ENCODE measurements at places on chromosomes 4 and X.
A peak's percentile ranks its signal among the peaks of the same experiment; 100 is the strongest.

DNA sequence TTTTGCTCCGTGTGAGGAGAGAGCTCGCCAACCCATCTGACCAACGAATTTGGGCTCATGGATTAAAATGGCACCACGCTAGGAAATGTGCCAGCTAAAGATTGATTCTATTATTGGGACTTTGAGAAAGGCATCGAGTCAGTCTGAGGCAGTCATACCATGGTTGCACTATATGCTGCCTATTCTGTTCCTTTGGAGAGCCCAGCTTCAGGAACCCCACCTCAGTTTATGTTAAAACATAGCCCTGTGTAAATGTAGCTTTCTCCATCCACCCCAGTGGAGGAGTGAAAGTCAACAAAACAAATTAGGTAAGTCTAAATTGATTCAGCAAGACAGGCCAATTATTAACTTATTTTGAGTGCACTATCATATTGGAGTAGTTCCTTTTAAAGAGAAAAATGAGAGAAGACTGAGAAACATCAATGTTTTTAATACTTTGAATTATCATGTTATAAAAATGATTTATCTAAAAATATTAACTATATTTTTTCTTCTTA is 24.5 kb upstream of the ADH7 start:
- DNase-seq = no peak

DNA sequence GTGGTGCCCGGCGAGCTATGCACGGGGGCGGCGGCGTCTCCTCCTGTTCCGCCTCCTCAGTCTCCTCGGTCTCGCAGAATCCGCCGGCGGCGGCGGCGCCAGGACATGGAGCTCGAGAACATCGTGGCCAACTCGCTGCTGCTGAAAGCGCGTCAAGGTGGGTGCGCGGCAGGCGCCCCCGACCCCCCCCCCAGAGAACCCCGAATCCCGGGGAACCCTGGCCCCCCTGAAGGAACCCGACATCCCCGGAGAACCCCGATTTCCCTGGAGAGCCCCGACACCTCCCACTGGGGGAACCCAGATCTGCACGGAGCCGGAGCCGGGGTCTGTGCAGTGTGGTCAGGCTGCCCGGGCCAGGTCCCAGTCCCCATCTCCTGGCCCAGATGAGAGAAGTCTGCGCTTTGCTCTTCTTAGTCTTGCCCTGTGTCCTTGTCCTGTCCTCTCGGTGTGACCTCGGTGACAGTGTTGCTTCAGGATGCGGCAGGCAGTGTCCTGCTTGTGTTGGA is 648 bp downstream of the GRK4 start:
- no peak for DNase-seq

GRCh38 chr4:26252349-26253025 is 68.3 kb upstream of the RBPJ start:
- no peak for DNase-seq

DNA sequence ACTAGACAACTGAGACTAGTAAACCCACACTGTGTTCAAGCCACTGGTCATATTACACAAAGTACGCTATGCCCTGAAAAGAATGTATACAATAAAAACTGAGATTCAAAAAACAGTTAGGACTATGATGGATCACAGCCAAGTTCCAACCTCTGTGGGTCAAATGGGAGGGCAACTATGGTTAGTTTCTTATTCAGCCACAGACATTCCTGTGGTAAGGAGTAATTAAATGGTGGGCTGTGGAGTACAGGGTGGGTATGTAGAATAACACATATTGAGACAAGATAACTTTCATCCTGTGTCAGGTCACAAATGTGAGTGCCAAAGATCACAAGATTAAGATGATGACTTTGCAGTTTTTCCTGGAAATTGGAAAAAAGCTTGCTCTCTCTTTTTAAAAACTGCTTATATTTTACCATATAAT is 167.2 kb downstream of the NPNT start:
- no peak for DNase-seq

DNA sequence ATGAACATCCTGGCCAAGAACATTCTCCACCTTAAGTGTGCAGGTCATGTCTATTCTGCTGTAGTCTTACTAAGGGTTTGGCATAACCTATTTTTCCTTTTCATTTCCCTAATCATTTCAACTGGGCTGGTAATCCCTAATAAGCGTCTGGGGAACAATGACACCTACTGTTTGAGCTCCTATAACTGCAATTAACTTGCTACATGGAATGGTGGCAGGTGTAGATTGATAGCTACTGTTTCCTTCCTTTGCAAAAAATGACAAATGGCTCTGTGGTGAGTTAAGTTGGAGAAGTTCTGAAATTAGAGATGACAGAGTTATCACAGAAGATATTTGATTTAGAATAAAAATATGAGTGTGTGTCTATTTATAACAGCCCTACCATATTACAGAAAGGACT is 104.5 kb upstream of the NAP1L5 start:
- peak; percentile 12 for DNase-seq

DNA sequence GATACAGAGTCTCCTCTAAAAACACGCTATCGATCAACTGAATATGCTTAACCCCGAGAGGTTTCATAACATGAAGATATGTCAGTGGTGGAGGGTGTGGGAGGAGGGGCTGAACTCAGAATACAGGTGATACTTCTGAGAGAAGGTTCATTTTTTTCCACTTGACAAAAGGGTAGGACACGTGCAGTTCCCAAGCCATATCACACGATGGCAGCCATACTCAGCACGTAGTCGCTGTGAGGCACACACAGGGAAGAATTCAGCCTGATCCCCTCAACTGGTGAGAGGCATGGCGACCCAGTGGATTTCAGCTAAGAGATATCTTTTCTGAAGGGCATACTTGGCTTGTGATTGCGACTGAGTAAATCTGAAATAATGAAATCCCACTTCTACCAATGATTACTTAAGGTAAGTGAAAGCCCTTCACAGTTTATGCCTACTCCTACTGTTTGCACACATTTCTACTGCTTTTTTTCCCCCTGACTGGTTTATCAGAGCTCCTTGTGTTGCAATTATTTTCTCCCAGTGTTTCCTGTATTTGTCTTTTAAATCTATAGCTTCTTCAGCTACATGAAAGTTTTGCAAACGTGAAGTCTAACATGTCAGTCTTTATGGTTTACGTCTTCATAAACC is 133.1 kb downstream of the CORIN start:
- DNase-seq = peak; percentile 35

DNA sequence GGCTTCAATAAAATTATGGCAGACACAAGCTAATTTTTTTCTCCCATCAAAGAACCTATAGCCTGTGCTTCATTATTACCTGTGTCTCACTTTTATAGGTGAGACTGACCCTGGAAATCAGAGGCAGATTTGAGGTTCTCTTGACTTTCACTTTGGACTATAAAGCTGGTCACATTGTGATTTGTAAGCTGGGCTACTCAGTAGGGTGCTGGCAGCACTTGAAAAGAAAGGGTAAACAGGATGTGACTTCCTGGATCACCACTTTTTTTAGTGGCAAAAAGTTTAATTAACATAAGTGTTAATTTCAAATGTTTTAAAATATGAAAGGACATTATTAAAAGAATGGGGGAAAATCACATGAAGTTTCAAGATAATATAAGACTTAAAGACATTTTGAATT is 50.6 kb upstream of the GATB start:
- DNase-seq = no peak

- DNase-seq = no peak
These were observed 15.3 kb downstream of the PDK3 start for GRCh38 chrX:24480400-24480865.

DNA sequence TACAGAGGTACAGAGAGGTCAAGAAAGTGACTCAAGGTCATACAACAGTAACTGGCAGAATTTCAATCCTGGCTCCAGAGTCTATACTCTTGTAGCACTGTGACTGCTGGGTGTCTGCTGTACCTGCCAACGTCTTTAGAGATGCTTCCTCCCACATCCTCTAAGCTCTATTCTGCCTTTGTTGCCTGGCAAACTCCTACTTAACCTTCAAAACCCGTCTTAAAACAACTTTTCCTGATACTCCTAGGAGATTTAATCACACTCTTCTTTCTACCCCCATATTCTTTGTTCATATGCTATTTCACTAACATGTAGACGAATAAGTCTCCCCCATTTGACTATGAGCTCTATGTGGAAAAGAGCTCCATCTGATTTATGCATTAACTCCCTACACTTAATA is 16.8 kb downstream of the APBB2 start:
- DNase-seq = no peak

DNA sequence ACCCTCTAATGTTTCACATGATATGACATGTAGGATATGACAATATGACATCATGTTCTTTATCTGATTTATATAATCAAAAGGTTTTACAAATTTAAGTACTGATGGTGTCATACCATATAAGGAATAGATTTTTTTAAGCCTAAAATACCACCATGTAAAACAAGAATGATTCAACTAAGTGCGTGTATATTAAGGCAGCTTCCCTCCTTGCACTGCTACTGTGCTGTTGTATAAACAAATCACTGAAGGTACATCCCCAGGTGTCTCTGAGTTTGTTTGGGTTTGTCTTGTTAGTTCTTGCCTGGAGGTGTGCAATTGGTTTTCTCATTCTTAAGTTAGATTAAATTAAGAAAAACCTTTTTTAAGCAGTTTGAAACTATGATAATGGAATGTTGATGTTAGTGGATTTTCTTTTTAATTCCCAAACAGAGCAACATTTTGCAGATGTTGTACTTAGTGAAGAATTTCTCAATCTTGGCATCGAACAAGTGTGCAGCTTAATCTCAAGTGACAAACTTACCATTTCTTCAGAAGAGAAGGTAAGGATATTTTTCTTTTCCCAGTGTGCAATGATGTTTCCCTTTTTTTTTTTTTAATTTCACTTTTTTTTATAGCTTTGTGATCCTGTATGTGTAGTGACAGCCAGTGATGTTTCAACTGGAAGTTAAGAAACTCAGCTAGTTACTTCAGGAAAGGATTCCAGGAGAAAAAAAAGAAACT is 33.4 kb upstream of the MSMO1 start:
- DNase-seq = no peak

- DNase-seq = no peak
These were observed at the start of gene NUDT11 for GRCh38 chrX:51496501-51497291. TSS of gene NUDT11 (minus strand) at chrX:51496592. CDS start at chrX:51496444, 148 bp downstream.

- DNase-seq = no peak
These were observed 454 bp downstream of the BTC start for GRCh38 chr4:74793757-74794381.

- DNase-seq = no peak
These were observed at the start of gene LGI2 for GRCh38 chr4:25030277-25031076. TSS of gene LGI2 (minus strand) at chr4:25030946. CDS start at chr4:25030693, 253 bp downstream.

DNA sequence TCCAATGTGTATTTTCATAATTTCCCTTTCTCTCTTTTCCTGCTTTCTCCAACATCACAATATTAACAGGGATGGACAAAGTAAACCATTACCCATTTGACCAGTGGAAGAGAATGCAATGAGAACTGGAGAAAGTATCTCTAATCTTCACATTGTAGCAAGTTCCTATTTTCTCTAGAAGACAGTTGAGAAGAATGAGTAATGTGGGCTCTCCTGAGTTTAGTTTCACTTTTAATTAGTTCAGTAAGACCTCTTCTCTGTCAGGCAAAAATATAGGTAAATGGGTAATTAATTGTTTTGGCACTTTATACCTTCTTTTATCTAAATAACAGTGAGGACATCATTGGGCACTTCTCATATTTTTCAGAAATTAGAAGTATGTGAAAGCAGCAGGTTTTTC is 602.0 kb downstream of the GLUD2 start:
- no peak for DNase-seq

DNA sequence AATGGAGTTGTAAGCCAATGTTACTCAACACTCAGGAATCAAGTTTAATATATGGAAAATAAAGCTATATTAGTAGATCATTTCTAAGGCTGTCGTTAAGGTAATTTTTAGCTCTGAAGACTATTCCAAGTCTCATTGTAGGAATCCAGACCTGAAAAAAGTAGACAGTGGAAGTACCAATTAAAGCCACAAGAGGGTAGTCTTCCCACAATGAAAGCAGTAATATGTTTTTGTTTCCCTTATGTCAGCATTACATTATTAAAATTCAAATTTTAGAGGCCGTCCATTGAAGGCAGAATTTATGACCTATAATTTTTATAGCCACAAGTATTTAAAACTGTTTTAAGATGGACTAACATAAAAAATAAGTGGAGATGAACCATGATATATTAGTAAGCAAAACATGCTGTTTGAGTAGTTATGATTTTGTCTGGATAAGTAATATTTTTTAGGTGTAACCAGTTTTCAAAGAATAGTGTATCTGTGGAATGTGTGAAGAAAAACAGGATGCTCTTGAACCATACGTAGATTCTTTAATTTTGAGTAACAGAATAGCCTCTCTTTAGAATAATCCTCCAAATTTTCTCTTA is 372.6 kb upstream of the TECRL start:
- DNase-seq = peak; percentile 44

DNA sequence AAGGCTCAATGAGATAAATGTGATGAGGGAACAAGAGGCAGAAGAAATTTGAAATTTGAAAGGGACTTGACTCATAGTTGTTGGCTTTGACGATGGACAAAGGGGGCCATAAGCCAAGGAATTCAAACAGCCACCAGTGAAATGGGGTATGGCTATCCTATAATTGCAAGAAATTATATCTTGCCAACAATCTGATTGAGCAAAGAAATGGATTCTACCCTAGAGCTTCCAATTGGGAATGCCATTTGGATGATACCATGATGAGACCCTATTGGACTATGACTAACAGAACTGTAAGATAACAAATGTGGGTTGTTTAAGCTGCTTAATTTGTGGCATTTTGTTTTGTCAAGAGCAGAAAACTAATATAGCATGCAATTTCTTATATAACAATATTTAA is 270.1 kb upstream of the ARSJ start:
- DNase-seq = no peak

GRCh38 chr4:165757451-165757850 is 115.6 kb upstream of the TLL1 start:
- no peak for DNase-seq

DNA sequence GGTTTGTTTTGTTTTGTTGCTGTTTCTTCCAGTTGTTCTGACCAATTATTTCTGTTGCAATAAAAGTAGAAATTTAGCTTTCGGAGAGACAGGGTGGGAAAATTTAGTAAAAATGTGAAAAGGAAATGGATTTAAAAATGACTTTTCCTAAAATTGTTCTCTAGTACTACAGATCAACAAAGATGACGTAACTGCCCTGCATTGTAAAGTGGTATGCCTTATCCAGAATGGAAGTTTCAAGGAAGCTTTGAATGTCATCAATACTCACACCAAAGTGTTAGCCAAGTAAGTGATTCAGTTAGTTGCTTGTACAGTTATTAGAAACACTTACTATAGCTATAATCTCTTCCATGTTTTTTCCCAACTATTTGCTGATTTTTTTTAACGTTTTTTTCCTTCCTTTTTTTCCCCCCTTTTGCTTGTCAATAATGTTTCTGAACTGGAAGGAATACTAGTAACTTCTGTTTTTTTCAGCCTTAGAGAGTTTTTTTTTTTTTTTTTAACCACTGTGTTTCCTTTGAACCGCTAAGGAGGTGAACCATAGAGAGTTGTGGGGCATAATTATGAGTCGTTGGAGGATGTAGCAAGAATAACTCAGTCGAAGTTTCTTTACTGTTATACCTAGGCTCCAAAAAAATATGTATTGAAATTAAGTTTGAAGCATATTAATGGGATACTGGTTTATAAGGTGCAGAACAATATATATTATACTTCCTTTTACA is 2.2 kb downstream of the SRP72 start:
- peak; percentile 65 for DNase-seq

GRCh38 chr4:92279296-92279695 is 24.5 kb upstream of the GRID2 start:
- DNase-seq = no peak

- DNase-seq = no peak
These were observed 231.5 kb downstream of the UNC5C start for GRCh38 chr4:95317085-95317793.
